ENCODE measurements at places on chromosomes 16 and 17.

DNA sequence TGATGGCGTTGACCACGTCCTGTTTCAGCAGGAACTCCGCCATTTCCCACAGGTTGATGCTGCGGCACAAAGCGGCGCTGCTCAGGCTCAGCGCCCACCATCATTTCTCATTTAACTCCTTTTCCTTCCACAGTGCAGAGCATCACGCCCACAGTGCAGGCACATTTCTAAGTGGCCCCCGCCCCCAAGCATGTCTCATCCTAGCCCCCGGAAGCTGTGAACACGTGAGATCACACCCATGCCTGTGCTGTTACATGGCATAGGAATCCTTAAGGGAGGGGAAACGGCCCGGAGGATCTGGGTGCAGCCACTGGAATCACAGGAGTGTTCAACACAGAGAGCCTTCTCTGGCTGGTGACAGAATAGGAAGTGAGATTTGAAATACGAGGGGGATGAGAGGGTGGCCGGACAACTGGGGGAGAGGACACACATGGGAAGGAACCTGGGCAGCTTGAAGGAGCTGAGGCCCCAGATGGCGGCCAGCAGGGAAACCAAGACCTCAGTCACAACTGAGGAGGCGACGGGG is 4.7 kb downstream of the NAGPA start:
- DNase-seq = no peak

- no peak for DNase-seq
Measured at GRCh38 chr17:45270828-45271418, 9.0 kb upstream of the SPATA32 start.

- no peak for DNase-seq
Measured at GRCh38 chr17:50914505-50915063, 48.4 kb upstream of the TOB1 start.

GRCh38 chr16:46857368-46857945 is 26.5 kb upstream of the C16orf87 start:
- peak; percentile 88 for DNase-seq

DNA sequence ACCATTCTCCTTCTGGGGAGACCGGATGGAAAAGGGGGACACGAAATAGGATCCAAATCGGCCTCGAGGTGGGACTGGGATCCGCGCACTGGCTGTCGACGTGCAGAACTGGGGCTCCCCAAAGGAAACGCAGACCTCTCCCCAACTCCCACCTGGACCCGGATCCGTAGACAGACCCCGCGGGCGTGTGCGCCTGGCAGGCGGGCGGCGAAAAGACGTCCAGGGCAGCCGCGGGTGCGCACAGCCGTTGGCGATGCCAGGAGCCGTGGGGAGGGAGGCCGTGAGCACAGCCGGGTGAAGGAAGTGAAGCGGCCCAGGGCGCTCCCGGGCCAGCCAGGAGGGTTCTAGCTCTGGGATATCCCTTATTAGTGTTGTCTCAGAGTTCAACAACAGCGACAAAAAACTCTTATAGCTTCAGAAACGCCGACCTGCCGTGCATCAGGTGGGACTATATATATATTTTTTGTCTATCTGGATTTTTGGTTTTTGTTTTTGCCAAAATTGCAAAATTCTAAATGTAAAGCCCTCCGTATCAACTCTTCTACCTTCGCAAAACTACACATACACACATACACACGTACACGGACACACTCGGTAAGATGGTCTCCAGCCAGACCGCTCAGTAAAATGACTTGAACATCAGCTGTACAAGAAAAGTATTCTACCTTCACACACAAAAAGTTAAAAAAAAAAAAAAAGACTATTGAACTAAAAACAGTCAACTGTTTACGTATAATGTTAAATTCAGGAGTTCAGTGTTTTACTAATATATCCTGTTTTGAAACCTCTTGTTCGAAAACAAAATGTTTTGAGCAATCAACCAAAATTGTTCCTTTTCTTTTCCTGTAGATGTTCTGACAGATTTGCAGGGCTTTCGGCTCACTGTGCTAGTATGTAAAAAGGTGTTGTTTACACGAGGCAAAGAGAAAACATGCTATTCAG is 5.2 kb upstream of the AATF start:
- no peak for DNase-seq

- DNase-seq = peak; percentile 20
Measured at GRCh38 chr17:4711661-4712181, 1.3 kb downstream of the ARRB2 start.

GRCh38 chr17:27741971-27742575 is 58.3 kb downstream of the NOS2 start:
- no peak for DNase-seq

GRCh38 chr17:58329035-58329809 is 627 bp upstream of the TSPOAP1 start:
- no peak for DNase-seq

DNA sequence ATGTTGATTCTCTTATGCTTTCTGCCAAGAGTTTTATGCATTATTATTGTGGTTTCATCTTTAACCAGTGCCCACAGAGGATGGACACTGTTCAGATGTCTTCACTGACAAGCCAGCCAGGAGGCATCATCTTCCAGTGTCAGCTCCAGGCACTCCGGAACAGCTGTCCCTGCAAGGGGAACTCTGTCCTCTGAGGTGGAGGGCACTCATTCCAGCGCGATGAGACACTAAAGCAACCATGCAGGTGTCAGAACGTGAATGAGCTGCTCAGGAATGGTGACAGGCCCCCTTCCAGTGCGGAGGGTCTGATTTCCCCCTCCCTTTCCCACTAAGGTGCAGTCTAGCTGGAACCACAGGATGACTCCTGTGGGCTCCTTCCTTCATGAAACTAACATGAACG is 117.5 kb downstream of the NOG start:
- no peak for DNase-seq

DNA sequence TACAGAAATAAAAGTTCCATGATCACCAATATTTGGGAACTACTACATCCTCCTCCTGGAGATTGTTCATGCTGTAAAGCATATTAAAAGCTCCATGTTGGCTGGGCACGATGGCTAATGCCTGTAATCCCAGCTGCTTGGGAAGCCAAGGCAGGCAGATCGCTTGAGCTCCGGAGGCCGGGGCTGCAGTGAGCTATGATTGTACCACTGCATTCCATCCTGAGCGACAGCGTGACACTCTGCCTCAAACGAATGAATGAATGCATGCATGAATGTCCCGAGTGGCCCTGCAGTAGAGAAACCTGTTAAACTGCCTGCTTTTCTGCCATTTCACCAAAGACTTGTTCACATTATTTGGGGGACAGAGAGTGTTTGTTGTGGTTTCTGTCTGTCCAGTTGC is 15.0 kb downstream of the CNEP1R1 start:
- DNase-seq = no peak

DNA sequence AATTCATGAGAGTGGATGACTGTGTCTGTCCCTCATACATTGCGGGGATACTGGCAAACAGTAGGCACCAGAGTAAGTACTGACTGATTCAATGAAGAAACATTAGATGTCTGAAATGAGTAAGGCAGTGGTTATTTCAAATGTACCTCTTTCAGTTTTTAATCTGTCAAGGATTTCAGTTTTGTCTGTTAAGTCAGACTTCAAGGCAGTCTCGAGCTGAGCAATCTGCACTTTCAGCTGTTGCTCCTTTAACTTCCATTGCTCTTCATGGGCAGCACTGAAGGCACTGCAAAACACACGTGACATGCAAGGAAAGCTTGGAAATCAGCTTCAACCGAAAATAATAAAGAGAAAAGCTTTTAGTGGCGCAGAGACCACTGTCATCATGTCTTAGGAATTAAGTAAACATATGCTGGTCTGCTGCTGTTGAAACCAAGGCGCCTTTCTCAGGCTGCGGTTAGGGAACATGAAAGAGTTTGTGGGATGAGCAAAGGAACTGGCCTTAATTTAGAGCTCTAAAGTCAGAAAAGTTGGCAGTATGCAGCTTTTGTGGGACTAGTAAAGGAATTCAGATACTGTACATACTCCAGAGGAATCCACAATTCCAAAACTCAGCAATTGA is 38.8 kb downstream of the RPGRIP1L start:
- DNase-seq = peak; percentile 88

GRCh38 chr16:24858219-24859041 is 12.7 kb downstream of the SLC5A11 start:
- DNase-seq = peak; percentile 28

- DNase-seq = no peak
Measured at GRCh38 chr16:78762222-78762621, 662.8 kb downstream of the WWOX start.

- no peak for DNase-seq
Measured at GRCh38 chr16:50273888-50274325, 7.6 kb downstream of the ADCY7 start.

- DNase-seq = peak; percentile 61
Measured at GRCh38 chr17:59725691-59726090, 18.2 kb downstream of the VMP1 start.

DNA sequence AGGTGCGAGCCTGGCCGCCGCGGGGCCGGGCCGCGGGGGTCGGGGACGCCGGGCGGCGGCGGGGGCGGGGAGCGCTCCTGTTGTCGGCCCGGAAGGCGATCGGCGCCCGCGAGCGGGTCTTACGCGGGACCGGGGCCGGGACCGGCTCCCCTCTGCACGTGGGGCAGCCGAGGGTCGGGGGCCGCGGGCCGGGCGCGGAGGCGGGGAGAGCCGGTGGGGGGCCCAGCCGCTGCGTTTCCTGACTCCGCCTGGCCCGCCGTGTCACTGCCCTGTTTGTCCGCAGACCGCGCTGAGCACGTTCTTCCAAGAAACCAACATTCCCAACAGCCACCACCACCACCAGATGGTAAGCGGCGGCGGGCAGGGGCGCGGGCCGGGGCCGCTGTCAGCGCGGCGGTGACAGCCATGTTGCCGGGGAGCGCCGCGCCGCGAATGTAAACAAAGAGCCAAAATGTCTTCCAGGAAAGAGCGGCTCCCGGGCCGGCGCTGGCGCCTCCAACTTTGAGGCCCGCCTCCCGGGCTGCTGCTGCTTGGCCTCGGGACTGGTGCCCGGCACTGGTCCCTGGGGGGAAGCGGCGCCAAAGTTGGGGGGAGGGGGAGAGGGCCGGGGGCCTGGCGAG is 586 bp downstream of the UBALD2 start:
- peak; percentile 64 for DNase-seq

DNA sequence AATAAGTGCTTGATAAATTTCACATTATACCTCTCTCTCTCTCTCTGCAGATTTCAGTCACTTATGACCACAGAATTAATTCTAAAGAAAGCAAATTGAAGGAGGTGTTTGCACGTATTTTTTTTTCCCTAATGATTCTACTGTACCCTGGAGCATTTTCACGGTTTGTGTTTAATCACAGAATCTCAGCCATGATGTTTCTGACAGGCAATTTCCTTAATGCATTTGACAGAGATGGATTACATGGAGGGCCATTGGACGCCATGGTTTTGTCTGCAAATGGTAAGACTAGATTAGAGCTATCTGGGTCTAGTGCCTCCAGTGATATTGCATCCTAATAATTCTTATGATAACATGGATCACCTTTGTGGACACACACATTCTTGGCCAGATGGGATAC is 147.5 kb upstream of the RBFOX1 start:
- no peak for DNase-seq

DNA sequence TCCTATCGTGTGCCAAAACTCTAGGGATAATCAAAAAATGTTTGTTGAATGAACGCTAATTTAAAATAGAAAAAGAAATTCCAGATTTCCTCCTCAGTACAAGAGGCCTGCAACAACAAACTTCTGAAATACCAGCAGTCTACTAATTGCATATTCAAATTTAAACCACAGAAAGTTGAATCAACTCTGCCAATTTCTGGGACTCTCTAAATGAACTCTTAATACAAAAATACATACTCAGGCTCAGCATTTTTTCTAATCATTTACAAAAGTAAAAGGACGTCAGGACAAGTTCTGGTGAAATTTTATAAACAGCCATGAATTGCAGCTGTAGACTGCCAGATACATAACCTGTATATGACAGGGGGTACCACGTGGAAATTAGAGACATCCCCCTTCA is 49.0 kb downstream of the KANSL1 start:
- DNase-seq = no peak

DNA sequence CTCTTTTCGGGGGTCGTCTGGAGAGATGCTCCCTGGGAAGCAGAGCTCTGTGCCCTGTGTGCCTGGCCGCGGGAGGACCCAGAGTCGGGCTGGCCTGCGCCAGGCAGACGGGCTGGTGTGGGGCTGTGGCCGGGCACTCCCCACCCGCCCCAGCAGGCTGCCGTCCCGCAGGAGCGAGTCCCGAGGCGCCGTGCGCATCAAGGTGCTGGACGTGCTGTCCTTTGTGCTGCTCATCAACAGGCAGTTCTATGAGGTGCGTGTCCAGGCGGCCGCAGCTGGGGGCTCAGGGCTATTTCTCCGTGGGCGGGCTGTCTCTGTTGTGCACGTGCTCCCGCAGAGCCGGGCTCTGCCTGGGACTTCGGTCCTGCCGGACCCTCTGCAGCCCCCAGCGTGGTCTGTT is 15.0 kb downstream of the TSC2 start:
- no peak for DNase-seq

- DNase-seq = no peak
Measured at GRCh38 chr17:44007346-44008204, 3.2 kb downstream of the NAGS start.

DNA sequence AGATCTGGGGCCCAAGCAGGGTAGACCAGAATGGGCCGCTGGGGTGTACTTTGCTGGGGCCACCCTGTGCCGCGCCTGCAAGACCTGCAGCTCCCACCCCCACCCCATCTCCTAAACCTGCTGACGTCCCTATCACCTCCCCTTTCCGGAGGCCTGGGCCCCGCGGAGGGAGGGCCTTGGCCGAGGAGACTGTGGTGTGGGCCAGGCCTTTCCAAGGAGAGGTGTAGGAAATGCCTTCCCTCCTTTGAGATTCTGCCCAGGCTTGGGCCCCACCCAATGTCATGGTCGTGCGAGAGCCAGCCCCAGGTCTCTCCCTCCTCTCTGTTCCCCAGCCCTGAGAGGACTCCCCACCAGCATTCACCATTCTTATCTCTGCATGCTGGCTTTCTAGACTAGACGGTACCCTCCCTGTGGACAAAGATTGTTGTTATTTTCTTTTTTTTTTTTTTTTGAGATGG is 3.9 kb upstream of the WFIKKN2 start:
- no peak for DNase-seq

- no peak for DNase-seq
Measured at GRCh38 chr17:17556671-17557070, 34.8 kb downstream of the PEMT start.

DNA sequence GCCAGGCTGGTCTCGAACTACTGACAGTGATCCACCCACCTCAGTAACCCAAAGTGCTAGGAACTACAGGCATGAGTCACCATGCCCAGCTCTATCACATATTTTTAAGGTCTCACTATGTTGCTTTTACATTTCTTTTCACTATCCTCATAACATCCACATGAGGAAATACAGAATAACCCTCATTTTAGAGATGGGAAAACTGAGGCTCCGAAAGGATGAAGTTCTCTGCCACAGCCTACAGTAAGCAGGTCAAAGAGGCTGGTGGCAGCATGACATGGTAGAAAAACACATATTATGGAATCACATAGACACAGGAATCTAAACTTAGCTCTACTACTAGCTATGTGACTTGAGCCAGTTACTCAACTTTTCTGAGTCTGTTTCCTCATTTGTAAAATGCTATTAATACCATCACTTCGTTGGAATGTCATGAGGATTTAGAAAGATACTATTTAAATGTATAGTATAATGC is 32.2 kb downstream of the APPBP2 start:
- DNase-seq = no peak
